Activated gamma-delta T cell treated with Interleukin-2 at 50 U/mL for 16 hours (primary cell): ENCODE measurements at places on chromosomes 2 and 18.

DNA sequence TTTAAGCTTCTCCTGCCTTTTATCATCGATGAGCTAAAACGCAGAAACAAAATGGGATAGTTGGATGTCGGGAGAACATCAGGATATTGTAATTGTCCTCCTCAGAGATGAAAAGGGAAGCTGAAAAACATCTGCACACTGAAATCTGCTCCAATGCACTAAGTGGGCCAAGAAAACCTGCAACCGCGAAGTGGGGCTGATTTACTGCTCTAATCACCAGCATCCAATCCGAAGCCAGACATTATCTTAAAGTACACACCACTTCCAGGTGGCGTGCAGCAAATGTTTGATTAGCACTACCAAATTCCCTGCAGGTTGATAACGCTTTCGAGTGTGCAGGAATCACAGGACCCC is 230.3 kb upstream of the SLC14A2 start:
- no peak for DNase-seq

- no peak for DNase-seq
Observed at GRCh38 chr2:5539282-5540165, 152.7 kb upstream of the SOX11 start.

GRCh38 chr2:31274401-31275075 is 40.6 kb downstream of the EHD3 start:
- DNase-seq = no peak

DNA sequence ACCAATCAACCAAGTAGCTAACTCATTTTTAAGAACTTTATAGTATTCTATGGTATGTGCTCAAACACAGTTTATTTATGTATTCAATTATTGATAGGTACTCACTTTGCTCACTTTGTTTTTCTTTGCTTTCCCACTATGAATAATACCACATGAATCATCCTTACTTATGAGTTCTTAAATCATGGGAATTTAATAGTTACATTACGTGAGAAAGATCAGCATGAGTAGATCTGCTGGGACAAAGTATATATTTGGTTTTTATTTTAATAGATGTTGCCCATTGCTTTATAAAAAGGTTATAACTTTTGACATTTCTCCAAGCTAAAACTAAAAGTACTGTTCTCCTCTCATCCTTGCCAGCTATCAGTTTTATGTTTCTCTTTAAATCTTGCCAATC is 390.7 kb downstream of the LRATD1 start:
- DNase-seq = no peak

DNA sequence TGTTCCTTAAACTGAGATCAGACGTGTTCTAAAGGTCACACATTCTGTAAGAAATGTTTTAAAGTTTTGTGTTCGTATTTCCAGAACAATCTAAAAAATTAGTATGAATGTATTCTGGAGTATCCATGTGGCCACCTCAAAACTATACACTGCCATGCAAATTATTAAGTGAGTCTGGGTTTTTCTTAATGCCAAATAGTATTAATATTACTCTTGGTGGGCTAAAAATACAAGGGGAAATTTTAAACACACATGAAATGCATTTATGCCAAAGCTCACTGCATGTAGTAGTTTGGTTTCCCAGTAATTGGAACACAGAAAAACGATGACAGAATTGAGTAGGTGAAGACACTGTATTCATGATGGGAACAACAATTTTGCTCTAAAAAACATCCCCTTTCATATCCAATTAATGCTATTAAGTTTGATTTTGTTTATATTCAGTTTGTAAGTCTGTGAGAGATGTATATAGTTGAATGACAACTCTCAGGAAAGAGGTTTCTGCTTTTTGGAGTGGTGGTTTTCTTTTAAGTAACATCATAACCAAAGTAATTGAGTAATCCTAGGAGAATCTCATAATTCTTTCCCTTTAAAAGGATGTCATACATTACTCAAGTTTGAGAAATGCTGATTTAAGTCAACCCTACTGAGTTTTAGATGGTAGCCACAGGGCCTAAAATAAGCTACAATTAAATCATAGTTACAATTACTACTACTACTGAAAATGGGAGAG is 75.7 kb upstream of the CDCA7 start:
- no peak for DNase-seq

DNA sequence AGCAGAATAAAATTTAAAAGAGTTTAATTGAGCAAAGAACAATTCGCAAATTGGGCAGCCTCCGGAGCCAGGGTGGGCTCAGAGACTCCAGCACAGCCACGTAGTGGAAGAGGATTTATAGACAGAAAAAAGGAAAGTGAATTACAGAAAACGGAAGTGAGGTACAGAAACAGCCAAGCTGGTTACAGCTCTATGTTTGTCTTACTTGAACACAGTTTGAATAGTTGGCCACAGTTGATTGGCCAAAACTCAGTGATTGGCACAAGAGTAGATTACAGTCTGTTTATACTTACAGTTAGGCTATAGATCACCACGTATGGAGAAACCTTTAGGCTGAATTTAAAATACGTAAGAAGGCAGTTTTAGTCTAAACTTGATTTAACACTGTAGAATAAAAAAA is 78.8 kb upstream of the NEDD4L start:
- no peak for DNase-seq

DNA sequence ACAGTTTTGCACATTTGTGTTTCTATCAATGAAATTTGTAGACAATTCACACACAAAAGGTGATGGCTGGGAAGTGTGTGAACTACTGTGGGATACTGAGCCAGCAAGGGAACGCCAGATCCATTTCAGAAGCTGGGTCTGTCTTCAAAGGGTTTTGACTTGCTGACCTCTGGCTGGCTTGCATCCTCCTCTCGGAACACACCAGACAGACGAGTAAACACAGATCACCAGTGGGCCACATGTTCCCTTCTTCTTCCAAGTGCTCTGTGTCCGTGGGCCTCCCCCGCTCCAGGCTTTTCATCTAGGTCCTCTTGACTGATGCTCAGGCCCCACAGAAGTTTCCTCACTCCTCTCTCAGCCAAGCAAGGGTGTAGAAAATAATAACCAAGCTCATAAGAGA is 122.2 kb upstream of the OSR1 start:
- DNase-seq = no peak

DNA sequence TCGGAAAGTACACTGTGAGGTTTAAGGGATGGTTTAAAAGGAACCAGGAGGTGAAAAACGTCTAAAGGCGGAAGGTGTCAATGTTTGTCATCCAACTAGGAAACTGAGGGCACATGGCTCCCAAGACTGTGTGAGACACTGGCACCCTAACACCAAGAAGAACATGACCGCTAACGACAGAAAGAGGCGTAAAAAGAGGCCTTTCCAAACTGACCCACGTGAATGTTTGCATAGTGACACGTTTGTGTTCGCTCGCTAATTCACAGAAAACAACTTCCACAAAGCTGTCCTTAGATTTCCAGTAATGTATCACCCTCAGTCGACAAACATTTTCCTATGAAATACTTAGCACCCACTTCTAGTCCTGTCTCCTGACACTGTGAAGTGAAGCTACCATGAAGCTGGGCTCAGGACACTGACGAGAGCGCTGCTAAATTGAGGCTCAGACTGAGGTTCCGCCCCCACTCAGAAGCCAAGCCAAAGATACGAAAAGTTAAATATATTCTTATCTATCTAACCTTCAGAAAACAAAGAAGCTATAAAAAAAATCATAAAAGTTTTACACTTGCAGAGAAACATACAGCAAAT is 86.5 kb downstream of the ZNF516 start:
- DNase-seq = no peak

- DNase-seq = no peak
Observed at GRCh38 chr2:99111945-99112344, 29.6 kb upstream of the C2orf15 start.

- DNase-seq = no peak
Observed at GRCh38 chr2:187320846-187321245, 127.2 kb downstream of the CALCRL start.

DNA sequence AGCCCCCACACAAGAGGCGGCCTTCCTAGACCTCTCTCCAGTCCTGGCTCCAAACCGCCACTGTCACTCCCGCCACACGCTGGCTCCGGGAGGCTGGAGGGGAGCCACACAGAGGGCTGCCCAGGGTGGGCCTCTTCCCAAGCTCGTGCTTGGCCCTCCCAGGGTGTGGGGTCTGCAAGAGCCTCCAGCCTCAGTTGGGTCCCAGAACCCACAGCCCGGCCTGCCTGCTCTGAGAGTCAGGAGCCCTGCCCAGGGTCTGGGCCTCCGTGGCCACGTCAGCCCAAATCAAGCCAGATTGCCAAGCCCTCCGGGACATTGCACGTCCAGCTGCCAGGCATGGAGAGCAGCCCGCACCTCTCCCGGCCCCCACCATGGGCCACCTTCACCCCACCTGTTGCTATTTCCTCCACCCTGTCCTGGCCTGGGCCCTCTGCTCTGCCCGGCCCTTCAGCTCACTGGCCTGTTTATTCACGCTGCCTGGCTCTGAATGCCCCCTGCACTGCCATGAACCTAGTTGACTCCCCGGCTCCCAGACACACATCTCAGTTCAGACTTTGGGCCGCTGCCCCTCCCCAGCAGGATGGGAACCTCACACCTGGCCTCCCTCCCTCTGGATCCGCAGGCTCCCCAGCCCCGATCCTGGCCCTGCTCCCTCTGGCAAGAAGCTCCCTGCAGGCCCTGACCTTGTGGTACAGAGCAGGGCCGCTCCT is 61.0 kb downstream of the BIN1 start:
- no peak for DNase-seq

DNA sequence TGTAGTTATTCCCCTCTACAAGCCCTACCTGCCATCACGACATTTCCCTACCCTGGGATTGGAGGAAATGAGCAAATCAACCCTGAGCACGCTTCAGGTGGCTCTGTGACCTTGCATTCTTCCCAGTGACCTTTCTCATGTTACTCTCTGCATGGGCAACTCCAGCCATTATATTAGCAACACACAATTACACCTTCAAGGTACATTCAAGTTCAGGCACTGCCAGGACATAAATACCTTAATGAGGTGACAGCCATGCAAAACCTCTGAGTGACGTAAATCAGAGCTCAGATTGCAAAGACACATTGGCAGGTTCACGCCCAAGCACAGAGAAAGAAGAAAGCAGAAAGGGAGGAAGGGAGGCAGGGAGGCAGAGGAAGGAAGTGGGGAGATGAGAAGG is 68.7 kb upstream of the ALK start:
- DNase-seq = no peak

GRCh38 chr2:224869601-224870233 is 153.6 kb upstream of the CCDC195 start:
- no peak for DNase-seq

GRCh38 chr2:236526455-236527158 is 43.0 kb upstream of the ACKR3 start:
- DNase-seq = no peak

DNA sequence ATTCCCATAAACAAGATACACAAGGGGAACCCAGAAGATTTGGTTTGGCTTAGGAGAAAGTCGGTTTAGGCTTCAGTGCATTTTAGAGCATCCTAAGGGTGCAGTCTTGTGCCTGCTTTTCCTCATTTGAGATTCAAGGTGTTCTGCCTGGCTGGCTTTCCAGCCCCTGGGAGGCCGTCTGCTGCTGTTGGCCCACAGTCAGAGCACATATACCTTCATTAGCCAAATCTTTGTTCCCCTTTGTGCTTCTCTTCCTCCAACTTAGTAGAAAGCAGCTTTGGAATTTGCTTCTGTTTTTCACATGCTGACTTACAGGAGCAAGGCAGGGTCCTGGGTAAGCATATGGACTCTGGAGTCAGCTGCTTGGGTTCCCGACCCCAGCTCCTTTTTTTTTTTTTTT is 477.1 kb upstream of the TCF4 start:
- no peak for DNase-seq

DNA sequence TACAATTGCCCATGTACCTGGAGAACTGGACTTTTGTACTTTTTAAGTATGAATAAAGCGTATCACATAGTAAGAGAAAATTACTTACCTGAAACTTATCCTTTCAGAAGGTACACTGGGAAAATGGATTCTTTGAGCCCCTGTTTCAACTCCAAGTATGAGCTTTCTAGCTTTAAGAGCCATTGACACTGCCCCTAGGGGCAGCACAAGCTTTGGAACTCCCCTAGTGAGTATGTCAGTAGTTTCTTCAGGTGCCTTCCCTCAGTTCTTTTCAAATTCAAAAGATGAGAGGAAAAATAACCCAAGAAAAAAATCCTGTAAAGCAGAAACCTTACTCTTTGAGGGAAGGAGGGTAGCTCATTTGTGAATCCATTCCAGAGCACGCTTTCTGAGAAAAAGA is 124.1 kb downstream of the MEMO1 start:
- DNase-seq = no peak

GRCh38 chr2:67311536-67311935 is 85.6 kb upstream of the ETAA1 start:
- DNase-seq = no peak

DNA sequence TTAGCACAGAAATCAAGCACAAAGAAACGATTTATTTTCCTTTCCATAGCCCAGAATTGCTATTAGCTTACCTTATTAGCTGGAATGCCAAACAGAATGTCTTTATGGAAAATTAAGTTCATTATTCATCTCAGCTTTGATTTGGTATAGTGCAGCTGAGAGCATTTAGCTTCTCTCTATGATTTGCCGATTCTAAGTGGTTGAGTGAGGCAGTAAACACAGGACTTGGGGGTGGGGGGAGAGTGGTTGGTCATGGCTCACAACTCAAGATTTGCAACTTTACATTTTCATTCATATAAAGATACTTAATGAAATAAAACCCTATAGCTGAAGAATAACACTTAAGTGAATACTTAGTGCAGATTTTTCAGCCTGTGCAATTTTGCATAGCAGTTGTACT is 395.2 kb downstream of the TGIF1 start:
- DNase-seq = no peak

DNA sequence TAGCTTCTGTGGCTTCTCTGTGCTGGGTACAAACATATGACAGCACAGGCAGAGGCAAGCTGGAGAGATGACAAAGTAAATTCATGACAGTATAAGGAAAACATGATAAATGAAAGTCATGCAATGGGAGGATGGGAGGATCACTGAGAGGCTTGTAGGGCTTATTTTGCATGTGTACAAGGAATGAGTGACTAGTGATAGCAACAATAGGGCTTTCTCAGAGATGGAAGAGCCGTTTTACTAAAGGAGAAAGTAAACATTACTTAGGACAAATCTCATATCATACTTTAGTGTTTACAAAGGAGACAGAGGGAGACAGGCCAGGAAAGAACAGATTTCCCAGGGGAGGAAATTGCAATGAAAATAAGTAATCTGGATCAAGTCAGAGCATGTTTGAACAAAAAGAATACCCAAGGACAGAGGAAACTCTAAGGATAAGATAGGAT is 82.5 kb upstream of the RBMS1 start:
- no peak for DNase-seq

GRCh38 chr2:22878121-22878520 is 506.9 kb upstream of the KLHL29 start:
- no peak for DNase-seq

DNA sequence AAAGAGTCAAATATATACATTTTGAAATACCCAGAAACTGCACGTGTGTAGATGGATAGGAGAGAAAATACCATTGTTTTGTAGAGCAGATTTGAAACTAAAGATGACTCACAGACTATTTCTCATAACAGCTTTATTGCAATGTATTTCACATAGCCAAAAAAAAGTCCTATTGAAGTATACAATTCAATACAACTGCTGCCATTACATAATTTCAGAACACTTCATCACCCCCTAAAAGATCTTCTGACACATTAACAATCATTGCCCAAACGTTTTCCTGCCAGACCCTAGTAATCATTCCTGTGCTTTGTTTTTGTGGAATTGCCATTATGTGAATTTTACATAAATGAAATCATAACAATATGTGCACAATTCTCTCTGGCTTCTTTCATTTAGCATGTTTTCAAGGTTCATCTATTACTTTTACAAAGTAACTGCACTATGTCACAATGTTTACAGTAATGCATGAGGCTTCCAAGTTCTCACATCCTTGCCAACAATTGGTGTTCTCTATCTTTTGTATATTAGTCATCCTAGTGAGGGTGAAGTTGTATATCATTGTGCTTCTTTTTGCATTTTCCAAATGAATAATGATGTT is 378.6 kb upstream of the CWC22 start:
- no peak for DNase-seq
